Activated naive CD4-positive, alpha-beta T cell treated with Interleukin-2 at 50 U/mL for 16 hours (primary cell): ENCODE measurements at places on chromosomes 2 and 18.

GRCh38 chr2:134245340-134245984 lies 8.4 kb upstream of the MGAT5 start:
- peak; percentile 75 for DNase-seq

DNA sequence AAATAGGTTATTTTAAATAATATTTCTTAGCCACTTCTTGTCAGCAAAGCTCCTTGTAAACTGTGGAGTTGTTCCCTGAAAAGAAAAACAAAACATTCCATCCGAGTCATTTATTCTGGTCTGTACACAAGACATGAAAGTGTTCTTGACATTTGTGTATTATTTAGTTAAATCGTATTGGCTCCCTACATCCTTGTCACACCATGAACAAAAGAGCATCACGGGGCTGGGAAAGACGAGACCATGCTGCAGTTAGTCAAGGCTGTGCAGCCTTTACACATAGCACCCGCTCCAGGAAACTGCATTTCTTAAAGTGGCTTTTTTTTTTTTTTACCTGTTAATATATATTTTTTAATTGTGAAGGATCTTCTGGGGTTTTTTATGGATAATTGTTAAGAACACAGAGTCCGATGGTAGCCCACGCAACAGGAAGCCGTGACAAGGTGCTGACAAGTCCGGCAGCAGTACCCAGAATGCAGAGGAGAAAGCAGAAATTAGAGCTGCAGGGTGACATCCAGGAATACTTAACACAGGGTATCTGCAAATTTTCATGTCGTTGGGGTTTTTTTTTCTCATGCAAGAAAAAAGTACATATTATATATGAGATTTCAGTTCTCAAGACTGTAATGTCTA lies 588.4 kb downstream of the ARHGAP15 start:
- DNase-seq: no peak

GRCh38 chr2:23925702-23926289 lies 1.1 kb downstream of the ATAD2B start:
- peak; percentile 58 for DNase-seq

DNA sequence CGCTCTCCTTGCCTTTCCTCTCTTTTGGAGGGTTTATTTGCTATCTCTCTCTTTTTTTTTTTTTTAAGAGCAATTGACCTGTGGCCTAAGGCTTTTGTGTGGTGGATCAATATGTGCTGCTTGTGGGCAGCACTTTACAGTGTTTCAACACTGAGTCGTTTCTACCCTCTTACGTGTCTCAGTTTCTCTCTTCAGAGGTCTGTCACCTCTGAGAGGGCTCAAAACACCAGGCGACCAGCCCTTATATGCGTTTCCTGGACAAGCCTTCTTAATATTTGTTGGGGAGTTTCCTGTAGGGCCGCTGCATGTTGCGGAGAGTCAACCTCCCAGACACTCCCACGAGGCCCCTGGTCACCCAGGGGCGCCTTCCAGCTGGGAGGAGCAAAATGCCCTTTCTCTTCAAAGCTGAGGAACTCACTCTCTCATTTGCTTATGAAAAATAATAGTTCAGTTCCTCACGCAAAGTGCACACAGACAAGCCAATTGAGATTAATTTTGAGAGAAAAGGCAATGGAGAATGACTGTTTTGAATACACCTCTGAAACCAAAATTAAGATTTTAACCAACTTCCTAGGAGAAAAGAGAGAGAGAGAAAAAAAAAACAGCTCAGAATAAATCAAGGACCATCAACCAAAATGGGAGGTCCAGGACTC lies 96.3 kb upstream of the B3GNT2 start:
- DNase-seq: no peak

DNA sequence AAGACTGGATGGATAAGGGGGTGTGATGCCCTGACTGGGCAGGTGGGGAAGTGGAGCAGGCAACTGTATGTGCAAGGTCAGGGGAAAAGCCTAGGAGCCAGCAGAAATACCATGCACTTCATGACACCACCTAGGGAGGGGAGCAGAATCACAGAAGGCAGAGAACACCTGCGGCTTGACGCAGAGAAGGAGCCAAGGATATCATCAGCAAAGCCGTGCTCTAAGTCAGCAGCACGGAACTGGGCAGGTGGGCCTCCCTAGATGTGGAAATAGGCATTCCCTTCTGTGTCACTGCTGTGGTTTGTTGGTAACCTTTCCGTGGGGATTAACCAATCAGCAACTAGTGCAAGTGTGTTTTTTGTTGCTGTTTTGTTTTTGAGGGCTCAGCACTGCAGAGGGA lies 41.3 kb downstream of the HDLBP start:
- no peak for DNase-seq

DNA sequence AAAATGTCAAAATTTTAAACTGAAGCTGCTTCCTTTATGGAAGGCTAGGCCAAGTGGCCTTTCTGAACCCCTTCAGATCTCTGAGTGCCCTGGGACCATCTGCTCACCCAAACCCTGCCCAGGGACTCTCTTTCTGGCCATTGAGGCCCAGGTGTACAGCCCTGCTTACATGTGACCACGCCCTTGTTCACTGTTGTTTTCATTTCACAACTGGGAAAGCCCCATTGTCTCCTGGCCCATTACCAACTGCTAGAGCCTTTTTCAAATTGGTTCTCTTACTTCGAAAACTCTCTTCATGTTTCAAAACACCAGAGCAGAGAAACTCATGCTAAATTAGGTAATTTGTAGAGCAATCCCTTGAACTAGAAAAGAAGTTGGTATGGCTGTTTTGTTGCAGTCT lies 219.5 kb upstream of the TANK start:
- DNase-seq: no peak

DNA sequence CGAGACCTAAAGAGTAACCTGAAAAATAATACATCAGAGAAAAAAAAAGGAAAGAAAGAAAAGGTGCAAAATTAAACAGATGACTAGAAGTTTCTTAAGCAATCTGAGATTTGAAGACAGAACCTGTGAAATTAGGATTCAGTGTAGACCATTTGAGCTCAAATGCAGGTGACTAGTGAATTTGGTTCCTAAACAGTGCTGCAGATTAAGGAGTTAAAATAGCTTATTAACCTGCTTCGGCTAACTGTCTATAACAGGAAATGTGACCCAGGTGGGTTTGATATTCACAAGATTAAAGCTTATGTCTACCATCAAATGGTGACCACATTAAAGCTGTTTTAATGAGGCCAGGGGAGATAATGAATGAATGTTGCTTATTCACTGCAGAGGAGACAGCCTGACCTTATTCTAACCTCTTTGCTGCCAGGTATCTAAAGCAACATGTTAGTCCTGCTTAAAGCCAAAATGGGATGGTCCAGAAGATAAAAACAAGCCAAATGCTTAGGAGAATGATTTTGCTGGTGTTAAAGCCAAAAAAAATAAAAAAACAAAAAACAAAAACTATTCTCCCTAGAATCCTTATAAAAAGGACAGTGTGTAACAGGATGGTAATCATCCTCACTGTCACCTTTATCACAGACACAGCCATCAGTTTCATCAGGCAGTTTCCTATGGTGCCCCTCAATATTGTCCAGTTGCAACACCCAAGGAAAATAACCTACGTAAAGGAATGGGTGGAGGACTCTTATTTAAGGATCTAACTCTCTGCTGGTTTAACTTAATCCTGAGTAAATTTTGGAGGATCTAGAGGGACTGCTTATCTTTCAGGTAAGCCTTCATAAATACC lies 769.0 kb upstream of the ZEB2 start:
- no peak for DNase-seq

DNA sequence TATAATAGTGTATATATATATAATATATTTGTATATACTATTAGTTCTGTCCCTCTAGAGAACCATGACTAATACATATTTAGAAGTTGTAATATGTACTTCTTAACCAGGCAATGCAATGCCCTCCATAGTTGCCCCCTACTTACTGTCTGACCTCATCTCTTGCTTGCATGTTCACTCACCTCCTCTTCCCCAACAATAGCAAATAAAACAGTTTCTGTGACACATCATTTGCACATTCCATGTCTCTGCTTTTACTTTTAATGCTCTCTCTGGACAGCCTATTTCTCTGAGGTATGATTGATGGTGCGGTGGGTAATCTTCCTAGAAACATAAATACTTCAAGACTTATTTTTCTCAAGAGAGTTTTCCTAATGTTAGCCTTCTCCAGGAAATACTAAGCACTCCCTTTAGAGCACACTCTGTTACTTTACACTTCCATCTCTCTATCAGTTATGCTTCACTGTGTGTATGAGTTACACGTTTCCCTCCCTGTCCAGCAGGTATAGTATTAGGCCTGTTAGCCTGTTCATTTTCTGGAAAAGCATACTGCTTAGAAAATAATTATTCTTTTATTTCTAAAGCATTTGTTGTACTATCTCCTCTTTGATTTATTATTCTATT lies 295.6 kb upstream of the LRATD1 start:
- no peak for DNase-seq

- DNase-seq: no peak
These were observed 200.3 kb upstream of the ACVR2A start for GRCh38 chr2:147644491-147644890.

- DNase-seq: no peak
These were observed 97.4 kb downstream of the EIPR1 start for GRCh38 chr2:3280197-3280596.

DNA sequence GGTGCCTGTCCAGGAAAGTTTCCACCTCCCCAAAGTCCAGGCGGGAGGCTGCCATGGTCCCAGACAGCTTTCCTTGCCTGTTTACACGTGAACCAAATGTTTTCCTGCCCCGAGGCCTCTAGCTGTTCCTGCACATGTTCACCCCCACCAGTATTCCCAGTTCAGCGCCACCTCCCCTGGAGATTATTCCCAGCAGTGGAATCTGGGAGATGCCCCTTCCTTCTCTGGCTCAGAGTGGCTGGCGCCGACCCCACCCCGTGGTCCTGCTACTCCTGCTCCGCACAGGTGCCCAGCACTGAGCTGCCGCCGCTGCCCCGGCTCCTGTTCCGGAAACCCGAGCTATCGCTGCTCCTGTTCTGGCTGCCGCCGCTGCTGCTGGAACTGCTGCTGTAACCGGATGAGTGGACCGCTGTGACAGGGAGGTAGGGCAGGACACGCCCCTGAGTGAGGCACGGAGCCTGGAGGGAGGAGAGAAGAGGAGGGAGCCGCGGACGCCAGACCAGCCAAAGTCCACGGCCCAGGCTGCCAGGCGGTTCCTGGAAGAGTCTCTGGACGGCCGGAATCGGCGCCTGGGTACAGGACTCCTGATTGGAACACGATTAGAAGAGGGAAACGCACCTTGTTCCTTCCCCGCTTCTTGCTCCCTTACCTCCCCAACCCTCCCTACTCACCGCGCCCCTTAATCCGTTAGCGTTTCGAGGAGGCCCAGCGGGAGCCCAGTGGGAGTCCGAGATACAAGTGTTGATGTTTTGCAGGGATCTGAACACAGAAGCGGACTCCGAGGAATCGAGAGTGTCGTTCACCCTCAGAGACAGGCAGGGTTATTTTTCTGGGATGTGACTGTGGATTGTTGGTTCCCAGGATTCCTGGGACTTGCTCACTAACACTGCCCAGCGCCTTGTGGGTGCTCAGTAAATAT lies at the start of gene PDE11A:
Gene PDE11A, minus strand, starts transcription at position 395 of the 919 bp plus-strand sequence. Its CDS starts 340 bp downstream, at position 55.
- peak; percentile 6 for DNase-seq

- no peak for DNase-seq
These were observed 61.9 kb upstream of the EPB41L5 start for GRCh38 chr2:119950966-119951365.

- no peak for DNase-seq
These were observed 73.7 kb downstream of the NCAPH start for GRCh38 chr2:96409081-96409819.

DNA sequence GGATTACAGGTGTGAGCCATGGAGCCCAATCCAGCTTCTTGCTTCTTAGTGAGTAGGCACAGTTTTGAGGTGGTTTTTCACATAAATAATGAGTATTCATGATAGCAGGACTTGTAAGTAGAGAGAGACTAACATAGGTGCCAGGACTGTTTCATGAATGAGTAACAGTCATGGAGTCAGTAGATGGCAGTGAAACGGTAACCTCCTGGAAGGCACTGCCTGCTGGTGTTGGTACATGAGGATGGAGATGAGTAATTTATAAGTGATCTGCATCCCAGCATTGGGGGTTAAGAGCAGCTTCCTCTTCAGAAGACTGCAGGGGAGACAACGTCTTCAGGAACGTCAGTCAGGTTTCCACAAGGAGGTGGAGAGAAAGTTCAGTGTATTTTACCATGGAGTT lies 143.8 kb downstream of the HAUS1 start:
- no peak for DNase-seq

- DNase-seq: no peak
These were observed 113.8 kb downstream of the NFATC1 start for GRCh38 chr18:79509536-79509930.

- no peak for DNase-seq
These were observed 321.4 kb downstream of the AFF3 start for GRCh38 chr2:99821039-99821438.

DNA sequence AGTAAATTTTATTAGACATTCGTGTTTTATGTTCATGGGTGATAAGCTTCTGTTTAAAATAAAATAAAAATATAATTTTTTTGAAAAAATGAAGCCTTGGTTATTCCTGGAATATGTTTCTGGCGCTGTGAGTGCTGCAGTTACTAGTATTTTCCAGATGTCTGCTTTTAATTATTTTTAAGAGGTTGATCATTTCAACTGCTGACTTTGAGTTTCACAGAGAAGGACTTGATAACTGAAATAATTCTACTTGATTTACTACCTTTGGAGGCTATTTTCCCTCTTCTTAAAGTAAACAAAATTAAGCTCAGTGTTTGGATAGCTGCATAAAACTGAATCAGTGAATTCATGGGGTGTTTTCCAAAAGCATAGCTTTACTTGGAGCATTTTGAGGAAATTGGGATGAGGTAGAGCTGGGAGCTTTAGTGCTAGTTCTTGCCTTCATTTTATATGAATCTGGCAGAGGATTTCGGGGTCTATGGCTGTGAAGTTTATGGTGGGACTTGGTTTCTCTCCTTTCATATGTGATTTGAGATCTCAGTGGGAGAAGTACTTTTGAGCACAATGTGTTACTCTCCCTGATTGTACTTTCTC lies 666.5 kb downstream of the DCDC2C start:
- DNase-seq: no peak

- no peak for DNase-seq
These were observed 130.1 kb downstream of the MBP start for GRCh38 chr18:77002496-77002895.

GRCh38 chr2:223928113-223929006 lies 16.8 kb downstream of the WDFY1 start:
- no peak for DNase-seq

GRCh38 chr18:28269750-28270149 lies 92.8 kb upstream of the CDH2 start:
- no peak for DNase-seq

DNA sequence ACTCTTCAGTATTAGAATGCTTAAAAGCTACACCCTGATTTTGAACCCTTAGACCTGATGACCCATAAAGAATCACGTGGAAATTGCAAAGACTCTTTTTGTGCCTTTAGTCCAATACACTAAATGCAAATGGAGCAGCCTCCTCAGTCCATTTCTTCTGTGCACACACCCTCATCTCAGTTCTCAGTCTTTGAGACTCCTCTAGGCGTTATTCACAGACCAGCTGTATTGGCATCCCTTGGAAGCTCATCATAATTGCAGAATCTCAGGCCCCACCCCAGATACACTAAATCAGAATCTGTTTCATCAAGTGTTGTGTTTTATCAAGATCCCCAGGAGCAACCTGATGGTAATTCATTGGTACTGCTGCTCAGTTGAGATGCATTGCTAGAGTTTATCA lies 335.0 kb upstream of the ATP5MC3 start:
- DNase-seq: no peak

GRCh38 chr2:88737385-88737784 lies 45.9 kb downstream of the RPIA start:
- no peak for DNase-seq
